Activated T-cell treated with anti-CD3 and anti-CD28 coated beads, Interleukin-2, amount 50 U/mL, for 72 hours (primary cell): ENCODE measurements at places on chromosomes 11 and 22.
A peak's percentile ranks its signal among the peaks of the same experiment; 100 is the strongest.

DNA sequence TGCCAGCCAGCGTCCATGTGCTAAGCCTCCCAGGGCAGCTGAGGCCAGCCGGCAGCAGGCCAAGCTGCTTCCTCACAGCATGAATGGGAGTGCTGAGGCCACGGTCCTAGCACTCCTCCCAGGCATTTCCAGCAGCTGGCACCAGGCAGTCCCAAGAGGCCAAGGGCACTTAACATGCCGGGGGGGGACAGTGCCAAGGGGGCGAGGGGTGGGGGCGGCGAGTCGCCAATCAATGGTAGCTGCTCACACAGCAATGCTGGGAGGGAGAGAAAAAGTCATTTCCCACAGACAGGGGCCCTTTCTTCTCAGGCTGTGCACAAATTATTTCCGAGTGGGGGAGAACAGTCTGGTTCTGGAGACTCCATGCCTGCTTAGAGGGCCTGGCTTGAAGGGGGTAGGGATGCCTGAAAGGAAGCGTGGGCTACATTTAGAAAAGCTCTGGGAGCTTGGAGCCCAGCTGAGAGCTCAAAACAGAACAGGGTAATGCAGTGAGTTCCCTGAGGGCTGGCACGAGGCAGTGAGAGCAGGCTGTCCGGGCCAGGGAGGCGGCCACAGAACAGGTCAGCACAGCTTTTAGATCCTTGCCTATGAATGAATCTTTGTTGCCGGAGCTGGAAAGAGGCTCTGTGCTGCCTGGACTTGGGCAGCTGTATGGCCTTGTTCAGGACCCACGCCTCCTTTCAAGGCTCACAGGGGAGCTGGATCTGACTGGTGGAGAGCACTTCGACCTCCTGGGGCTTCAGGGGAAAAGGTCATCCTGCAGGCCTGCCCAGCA lies 14.4 kb upstream of the TBC1D10A start:
- no peak for DNase-seq

DNA sequence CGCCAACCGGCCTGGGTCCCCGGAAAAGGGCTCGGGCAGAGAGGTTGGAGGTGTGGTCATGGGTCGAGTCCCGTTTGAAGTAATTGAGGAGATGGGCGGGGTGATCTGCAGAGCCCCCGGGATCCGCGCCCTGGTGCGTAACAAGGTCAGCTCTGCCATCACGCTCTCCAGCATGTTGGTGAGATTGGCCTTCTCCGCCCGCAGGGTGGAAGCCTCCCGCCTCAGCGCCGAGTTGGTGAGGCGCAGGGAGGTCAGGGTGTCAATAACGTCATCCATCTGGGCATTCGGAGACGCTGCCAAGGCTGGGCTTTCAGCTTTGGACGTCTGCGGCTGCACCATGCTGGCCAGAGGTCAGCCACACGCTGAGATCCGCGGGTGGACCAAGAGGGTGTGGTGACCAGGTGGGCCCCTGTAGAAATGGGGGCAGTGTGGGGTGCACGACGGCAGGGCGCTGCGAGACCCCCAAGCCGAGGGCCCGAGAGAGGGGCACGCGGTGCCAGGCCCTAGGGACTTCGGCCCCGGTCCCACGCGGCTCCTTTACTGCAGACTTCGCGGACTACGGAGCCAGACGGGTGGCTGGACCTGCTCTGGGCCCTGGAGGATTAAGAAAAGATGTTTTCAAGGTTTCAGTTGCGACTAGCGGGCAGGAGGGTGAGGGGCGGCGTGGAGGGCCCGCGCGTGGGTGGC lies 672 bp downstream of the RTL6 start:
- no peak for DNase-seq

GRCh38 chr11:128188346-128189004 lies 398.9 kb downstream of the ETS1 start:
- no peak for DNase-seq

GRCh38 chr22:22906907-22907550 lies 19.4 kb downstream of the IGLL5 start:
- DNase-seq: no peak

DNA sequence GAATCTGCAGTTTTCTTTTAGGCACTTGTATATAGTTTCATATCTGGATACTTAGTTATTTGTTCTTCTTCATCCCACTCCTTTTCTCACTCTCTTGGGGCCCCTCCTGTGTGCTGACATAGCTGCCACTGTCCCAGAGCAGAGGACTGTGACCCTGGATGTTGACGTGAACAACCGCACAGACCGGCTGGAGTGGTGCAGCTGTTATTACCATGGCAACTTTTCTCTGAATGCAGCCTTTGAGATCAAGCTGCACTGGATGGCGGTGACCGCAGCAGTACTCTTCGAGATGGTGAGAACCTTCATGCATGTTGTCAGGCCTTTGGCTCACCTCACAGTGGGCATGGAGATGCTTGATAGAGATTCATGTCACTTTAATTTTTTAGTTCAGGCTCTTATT lies 50.9 kb upstream of the YWHAH start:
- no peak for DNase-seq

- no peak for DNase-seq
Observed at GRCh38 chr22:49303061-49303735, 524.5 kb downstream of the BRD1 start.

- no peak for DNase-seq
Observed at GRCh38 chr11:79561496-79561895, 120.7 kb upstream of the TENM4 start.

DNA sequence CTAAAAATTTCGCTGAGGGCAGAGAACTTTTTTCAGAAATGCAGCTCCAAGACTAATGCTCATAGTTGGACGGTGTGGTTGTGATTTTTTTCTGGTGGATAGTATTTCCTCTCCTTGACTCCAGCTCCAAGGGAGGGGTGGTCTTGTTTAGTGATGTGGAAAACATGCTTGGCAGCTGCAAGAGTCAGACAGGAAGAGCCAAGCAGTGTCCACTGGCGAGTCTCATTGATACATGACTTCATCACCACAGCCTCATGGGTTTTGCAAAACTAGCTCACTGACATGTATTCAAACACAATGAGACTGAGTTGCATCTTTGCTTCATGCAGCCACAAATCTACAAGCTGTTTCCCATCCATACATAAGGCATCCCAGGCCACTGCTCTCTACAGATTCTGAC lies 7.3 kb upstream of the KCNJ1 start:
- DNase-seq: no peak

DNA sequence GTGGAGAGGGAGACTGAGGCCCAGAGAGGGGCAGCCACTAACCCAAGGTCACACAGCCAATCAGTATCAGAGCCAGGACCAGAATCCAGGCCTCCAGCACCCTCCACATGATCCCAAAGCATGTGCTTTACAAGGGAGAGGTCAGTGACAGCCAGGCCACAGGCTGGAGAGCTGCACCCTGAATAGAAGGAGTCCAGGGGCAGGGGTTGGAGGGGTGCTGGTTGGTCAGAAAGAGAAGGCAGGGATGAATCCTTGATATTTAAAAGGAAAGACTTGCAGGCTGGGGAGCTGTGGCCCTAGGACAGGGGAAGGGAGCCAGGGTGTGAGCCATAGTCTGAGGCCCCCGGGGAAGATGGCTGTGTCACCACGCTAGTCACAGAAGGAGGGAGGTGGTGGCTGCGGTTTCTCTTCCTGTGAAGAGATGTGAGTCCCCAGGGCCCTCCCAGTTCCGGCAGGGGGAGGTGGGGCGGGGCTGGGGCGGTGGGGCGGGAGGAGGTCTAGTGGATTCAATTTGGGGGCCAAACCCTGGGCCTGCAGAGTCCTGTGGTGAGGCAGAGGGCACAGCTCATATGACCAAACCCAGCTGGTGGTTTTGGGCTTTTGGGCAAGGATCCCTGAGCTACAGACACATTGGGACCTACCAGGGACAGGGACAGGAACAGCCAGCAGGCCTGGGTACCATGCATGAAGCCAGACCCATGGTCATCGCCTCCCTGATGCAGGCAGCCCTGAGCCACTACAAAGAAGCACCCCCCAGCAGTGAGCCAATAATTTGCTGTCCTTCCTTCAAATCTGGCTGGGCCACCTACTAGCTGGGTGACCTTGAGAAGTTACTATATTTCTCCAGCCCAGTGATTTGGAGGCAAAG lies 14.0 kb downstream of the RAC2 start:
- peak; percentile 91 for DNase-seq

DNA sequence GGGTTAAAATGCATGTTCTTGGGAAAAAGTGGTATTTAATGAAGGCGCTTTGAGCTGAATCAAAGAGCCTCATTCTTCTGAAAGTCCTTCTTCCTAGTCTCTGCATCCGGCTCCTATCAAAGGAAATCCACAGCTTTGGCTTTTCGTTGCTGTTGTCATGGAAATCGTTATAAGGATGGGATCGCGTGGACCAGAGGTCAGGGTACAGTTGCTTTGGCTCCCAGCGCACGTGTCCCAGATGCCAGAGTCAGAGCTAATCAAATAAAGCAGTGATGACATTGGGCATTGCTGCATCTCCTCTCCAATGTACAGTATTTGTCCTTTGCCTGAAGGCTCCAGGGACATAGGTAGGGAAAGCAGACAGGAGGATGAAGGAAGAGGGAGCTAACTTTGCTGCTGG lies 181.9 kb downstream of the MYO18B start:
- DNase-seq: no peak

- DNase-seq: no peak
Observed at GRCh38 chr11:95081412-95081811, 8.2 kb upstream of the ENDOD1 start.

GRCh38 chr22:26839216-26839615 lies 181.8 kb downstream of the MIAT start:
- no peak for DNase-seq

GRCh38 chr11:58864335-58864734 lies 19.8 kb upstream of the GLYATL2 start:
- DNase-seq: no peak

DNA sequence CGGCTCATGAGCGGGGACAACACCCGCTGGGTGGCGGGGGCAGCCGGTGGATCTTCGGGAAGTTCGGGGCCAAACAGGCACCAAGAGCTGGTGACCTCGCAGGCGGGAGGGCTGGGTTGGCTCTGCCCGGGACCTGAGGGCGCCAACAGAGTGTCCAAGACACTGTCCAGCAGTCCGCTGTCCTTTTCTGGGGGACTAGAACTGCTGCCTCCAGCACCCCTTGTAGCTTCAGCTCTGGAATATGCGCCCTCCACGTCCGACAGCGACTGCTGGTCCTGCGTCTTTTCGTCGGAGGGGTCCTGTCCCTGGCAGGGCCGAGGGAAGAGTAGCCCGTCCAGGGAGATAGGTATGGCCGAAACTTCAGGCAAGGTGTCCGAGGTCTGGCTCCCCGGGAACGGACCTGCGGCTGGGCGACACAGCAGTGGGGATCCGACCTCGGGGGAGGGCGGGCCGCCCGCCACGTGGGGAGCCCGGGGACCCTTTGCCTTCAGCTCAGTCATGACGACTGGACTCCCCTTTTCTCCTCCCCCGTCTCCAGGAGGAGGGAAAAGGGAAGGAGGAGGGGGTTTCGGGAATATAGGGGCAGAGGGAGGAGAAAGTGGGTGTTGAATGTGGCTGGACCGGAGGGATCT lies 926 bp downstream of the PGR start:
- DNase-seq: no peak

- DNase-seq: no peak
Observed at GRCh38 chr22:28989912-28990311, 71.7 kb downstream of the C22orf31 start.

DNA sequence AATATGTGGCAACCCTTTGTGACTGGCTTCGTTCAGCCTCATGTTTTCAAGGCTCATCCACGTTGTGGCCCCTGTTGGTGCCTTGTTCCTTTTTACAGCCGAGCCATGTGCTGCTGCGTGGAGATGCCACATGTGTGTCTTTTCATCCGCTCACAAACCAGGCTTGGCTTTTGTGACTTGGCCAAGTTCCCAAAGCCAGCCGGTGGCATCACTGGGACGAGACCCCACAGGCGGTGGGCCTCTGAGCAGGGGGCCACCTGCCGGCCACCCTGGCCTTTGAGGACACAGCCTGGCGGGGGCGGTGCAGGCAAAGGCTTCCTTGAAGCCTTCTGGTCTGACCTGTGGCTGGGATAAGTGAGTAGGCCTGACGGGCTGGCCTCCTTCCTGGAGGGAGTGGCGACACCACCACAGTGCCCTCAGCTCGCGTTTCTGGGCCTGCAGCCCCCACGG lies 10.5 kb downstream of the GRK2 start:
- peak; percentile 69 for DNase-seq

DNA sequence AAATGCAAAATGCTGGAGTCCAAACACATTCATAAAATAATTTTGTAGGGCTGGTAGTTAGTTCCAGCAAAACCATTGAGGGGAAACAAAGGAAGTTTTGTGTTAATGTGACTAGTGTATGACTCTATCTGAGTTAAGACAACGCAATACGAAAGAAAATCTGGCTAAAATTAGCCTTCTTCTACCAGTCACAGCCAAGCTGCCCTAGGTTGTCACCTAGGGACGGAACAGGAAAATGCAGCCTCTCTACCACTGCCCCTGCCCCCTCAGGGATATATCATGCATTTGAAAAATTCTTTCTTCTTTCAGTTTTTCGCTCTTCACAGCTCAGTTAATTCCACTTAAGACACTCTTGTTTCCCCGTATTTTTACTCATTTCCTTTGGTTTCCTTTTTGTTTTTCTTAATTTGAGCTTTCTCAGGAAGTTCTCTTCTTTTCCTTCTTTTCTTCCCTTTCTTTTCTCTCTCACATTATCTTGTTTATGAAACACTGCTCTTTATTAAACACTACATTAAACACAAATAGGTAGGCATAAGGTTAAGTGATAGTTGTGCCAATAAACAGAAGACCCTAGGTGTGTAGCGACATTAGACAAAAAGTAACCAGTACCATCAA lies 30.6 kb downstream of the KIRREL3 start:
- no peak for DNase-seq

- no peak for DNase-seq
Observed at GRCh38 chr11:66879000-66879399, 22.1 kb downstream of the LRFN4 start.

GRCh38 chr22:24985826-24986214 lies 33.3 kb downstream of the KIAA1671 start:
- no peak for DNase-seq

- DNase-seq: no peak
Observed at GRCh38 chr11:357582-357981, 11.7 kb upstream of the B4GALNT4 start.

- no peak for DNase-seq
Observed at GRCh38 chr22:49713003-49713402, 114.7 kb downstream of the BRD1 start.

- DNase-seq: no peak
Observed at GRCh38 chr11:57640068-57640800, 9.5 kb downstream of the YPEL4 start.

DNA sequence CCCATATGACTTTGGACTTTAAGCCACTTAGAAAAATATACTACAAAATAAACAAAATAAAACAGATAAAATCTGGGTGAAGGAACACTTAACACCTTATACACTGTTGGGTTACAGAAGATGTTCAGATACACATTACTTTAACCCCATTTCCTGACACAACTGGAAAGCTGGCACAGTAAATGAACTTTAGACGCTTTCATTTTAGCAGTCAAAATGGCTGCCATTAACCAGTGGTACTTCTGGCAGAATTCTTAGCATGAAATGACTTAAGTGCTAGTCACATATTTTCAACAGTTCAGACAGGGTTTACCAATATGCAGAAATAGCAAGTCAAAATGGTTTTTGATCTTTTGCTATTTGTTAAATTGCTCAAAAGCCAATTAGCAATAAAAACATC lies 37.9 kb downstream of the PIK3C2A start:
- DNase-seq: no peak
